Uterus (tissue), 4 donors: ENCODE measurements at places on chromosomes 3 and 15. TPM values are rescaled to one million over a fixed set of nuclear protein-coding genes. Genes with fewer than 3 reads are reported as not detected.

NDN gene
- total RNA-seq = 76.3 TPM

CAV3 gene
- not detected for total RNA-seq

CYP1A2 gene
- not detected for total RNA-seq

CYP1A1 gene
- 6.2 TPM for total RNA-seq

CORO2B gene
- 18.2 TPM for total RNA-seq

TMEM44 gene
- total RNA-seq = 15.9 TPM

CYP8B1 gene
- not detected for total RNA-seq

RTP1 gene
- total RNA-seq = not detected

CKMT1A gene
- not detected for total RNA-seq

ONECUT1 gene
- not detected for total RNA-seq

COL6A5 gene
- total RNA-seq = not detected

PRTG gene
- 20.4 TPM for total RNA-seq

CCNL1 gene
- total RNA-seq = 100 TPM

ZNF662 gene
- 25.5 TPM for total RNA-seq

CCR8 gene
- total RNA-seq = not detected

GOLGA8Q gene
- total RNA-seq = 5.2 TPM

MYRIP gene
- total RNA-seq = 3.5 TPM

GOLGA8O gene
- total RNA-seq = not detected

CSTA gene
- not detected for total RNA-seq
